Tibial nerve (tissue), 4 donors: ENCODE measurements at places on chromosomes 11 and 22. TPM values are rescaled to one million over a fixed set of nuclear protein-coding genes. Genes with fewer than 3 reads are reported as not detected.

CASP5 gene
- total RNA-seq, result not detected

NLRX1 gene
- 27.7 TPM for total RNA-seq

IGLL1 gene
- not detected for total RNA-seq

TUB gene
- total RNA-seq, result 11.8 TPM

FGF19 gene
- not detected for total RNA-seq

SLC5A1 gene
- not detected for total RNA-seq

TIRAP gene
- 16.3 TPM for total RNA-seq
